ENCODE measurements at places on chromosomes 7 and 10.
A peak's percentile ranks its signal among the peaks of the same experiment; 100 is the strongest.

GRCh38 chr10:6811153-6811552 lies 231.1 kb upstream of the PRKCQ start:
- no peak for DNase-seq

DNA sequence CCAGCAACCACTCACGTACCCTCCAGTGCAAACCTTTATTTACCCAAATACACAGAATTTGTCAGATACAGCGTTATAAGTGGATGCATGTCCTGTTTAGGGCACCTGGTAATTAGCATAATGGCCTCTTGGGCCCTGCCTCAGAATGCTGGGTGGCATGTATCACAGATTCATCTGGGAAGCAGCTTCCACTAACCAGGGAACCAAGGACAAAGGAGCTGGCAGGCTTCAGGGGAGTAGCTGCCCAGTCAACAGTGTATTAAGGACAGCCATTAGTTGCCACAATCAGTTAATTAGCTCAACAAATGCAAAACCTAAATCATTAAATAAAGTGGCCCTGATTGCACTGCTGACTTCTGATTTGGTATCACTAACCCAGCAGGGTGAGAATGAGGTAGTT lies 105.7 kb downstream of the RAPGEF5 start:
- no peak for DNase-seq

- DNase-seq = no peak
Measured at GRCh38 chr10:45437587-45438465, 63.8 kb downstream of the ALOX5 start.

DNA sequence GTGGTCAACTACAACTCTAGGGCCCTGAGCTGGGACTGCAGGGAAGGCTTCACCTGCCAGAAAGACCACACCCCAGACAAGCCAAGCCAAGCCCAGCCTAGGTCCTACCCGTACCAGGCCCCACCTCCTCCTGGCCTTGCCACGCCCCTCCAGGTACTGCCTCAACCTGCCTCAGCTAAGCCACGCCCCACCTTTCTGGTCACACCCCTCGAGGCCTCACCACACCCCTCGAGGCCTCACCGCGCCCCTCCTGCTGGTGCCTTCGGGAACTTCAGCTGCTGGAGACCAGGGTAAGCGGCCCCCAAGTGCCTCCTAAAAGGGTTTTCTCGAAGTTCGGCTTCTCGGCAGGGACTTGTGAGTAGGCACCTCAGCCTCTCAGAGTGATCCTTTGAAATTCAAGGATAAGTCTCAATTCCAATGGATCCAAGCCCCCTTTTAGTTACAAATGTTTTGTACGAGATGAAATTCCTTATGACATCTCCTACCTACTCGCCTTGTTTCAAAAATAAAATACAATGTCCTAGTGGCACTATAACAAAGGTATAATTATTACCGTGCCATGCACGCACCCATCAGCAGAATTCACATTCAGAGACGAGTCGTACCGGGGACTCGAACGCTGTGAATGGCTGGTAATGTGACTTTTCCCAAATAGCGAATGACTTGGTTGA lies 171.2 kb downstream of the ARHGAP21 start:
- peak; percentile 94 for DNase-seq

GRCh38 chr7:111074071-111074747 lies 16.7 kb upstream of the LRRN3 start:
- no peak for DNase-seq

GRCh38 chr7:94111009-94111408 lies 106.9 kb upstream of the BET1 start:
- DNase-seq = no peak

- no peak for DNase-seq
Measured at GRCh38 chr7:136062625-136063325, 85.6 kb upstream of the MTPN start.

GRCh38 chr7:105336009-105336408 lies 52.7 kb downstream of the SRPK2 start:
- DNase-seq = no peak

DNA sequence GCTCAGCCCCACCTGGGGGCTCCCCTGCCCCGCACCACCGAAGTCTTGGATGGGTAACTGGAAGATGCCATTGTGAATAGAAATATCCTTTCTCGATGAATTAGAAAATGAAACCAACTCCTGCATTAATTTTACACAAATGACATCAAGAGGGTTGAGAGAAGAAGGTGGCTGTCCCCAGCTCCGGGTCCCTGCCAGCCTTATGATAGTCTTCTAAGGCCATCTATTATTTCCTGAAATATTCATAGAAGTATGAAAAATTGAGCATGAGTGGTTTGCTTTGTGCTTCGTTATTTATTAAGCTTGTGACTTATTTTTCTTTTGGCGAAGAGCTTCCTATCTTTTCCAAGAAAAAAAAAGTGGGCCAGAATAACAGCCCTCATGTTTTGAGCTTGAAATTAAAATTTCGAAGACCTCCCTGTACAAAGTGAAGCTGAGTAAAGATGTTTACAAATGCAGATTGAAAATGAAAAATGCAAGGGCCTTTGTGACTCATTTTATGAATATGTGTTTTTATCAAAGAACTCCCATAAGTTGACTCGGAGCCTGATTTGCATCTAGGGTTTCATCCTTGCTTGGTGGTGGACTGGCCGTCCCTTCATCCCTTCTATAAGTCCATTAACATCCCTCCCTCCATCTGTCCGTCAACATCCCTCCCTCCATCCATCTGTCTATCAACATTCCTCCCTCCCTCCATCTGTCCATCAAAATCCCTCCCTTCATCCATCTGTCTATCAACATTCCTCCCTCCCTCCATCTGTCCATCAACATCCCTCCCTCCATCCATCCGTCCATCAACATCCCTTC lies 20.5 kb upstream of the CFAP46 start:
- no peak for DNase-seq

DNA sequence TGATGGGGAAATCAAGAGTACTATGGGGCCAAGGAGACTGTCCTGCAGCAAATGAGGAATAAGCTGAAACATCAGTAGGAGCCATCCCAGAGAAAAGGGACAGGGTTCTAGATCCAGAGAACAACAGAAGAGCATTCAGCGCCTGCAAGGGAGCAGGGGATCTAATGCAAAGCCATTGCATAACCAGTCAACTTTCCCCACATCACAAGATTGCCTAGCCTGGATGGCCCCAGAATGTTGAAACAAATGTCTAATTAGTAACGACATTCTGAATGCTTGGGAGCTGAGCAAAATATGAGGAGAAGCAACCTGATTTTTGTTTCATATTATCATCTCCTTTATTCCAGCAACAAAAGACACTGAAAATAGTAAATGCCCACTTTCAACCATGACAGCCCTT lies 2.7 kb upstream of the MPP7 start:
- no peak for DNase-seq

GRCh38 chr7:4245135-4245865 lies 436.8 kb upstream of the FOXK1 start:
- DNase-seq = no peak

- DNase-seq = no peak
Measured at GRCh38 chr7:127736511-127736910, 84.5 kb downstream of the SND1 start.

DNA sequence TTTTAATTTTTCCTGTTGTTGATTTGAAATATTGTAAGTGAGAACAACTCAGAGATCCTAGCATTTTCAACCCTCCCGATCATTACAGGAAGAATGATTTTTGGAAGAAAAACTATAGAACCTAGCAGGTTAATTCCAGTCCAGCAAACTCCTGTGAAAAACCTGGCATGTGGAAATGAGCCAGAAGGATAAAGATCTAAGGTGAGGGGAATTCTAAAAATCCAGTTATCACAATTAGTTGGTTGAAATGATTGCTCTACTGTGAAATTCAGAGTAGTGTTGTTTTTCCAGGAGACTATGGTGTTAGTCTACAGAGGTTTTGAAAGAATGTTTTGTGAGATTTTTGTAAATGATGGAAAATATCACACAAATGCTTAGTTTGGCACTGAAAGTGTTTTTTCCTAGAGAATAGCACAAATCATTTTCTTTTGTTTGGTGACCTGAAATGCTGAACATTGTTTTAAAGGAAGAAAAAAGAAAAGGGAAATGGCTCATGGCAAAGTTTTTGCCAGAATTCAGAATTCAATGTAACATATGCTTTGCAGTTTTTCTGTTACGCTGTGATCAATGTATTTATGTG lies 152.4 kb upstream of the SLC26A5 start:
- DNase-seq = no peak

DNA sequence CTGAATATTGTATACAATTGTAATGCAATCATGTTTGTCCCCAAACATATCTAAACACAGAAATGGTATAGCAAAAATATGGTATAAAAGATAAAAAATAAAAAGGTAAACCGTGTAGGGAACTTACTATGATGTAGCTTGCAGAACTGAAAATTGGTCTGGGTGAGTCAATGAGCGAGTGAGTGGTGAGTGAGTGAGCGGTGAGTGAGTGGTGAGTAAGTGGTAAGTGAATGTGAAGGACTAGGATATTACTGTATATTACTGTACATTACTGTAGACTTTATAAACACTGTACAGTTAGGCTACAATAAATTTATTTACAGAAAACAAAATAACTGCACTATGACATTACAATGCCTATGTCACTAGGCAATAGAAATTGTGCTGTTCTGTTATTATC lies 1163.2 kb upstream of the SORCS1 start:
- DNase-seq = no peak

GRCh38 chr7:93053209-93053948 lies 64.4 kb downstream of the SAMD9 start:
- no peak for DNase-seq

- no peak for DNase-seq
Measured at GRCh38 chr7:18762189-18762588, 266.6 kb downstream of the HDAC9 start.

DNA sequence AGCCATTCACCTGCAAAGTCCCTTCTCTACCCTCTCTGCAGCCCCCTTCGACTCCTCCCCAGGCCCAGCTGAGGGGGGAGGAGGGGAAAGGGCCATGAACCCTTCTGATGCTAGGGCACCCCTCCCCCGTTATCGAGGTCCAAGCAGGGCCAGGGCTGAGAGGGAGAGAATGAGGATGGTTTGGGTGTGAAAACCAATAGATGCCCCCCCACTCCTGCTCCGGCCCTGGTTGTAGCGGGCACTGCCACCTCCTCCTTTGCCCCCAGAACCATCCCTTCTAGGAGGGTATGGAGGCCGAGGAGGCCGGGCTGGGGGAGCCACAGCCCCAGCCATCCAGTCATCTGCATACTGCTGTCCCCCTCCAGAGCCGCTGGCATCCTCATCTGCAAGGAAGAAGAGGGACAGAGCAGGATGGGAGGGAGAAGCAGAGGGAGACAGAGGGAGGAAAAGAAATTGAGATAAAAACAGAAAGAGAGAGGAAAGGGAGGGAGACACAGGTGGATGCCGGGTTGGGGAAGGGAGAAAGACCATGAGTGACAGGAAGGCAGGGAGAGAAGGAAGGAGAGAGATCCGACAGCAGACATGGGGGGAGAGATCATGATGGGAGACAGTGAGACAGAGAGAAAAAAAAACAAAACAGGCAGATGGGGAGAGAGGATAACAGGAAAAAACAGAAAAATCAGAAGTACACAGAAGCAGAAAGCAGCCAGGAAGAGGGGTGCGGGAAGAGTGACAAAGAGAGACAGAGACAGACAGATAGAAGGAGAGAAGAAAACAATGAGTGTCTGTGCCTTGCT lies 1.9 kb upstream of the GAL3ST4 start:
- DNase-seq = no peak

DNA sequence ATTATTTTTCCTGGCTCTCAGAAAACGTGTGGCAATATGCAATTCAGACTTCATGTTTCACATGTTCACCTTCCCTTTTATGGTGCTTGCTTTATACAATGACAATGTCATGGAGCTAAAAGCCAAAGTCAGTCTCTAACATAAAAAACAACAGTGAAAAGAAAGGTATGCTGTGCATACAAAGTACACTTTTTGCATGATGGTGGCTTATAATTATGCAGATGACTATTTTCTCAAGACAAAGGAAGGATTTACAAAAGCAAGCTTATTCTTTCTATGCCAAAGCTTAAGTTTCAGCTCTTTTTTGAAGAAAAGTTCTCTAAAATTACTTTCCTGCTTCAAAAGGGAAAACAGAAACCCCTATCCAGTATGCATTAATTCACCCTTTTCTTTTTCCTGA lies 15.6 kb downstream of the ERCC6 start:
- no peak for DNase-seq

DNA sequence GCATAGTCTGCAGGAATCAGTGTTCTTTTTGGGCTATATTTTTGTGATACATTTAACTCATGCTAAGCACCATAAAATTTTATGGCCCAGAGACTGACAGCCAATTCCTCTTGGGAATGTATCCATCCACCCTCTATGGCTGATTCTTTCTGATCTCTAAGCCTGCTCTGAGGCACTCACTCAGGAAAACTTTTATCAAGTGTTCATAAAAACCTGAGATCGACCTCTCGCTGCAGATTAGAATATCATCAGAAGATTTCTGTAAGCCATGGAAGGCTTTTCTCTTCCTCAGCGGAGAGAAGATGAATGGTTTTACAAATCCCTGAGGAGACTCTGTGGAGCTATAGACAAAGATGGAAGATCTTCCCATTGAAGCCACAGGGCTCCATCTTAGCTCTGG lies 489.8 kb upstream of the GHITM start:
- DNase-seq = no peak

DNA sequence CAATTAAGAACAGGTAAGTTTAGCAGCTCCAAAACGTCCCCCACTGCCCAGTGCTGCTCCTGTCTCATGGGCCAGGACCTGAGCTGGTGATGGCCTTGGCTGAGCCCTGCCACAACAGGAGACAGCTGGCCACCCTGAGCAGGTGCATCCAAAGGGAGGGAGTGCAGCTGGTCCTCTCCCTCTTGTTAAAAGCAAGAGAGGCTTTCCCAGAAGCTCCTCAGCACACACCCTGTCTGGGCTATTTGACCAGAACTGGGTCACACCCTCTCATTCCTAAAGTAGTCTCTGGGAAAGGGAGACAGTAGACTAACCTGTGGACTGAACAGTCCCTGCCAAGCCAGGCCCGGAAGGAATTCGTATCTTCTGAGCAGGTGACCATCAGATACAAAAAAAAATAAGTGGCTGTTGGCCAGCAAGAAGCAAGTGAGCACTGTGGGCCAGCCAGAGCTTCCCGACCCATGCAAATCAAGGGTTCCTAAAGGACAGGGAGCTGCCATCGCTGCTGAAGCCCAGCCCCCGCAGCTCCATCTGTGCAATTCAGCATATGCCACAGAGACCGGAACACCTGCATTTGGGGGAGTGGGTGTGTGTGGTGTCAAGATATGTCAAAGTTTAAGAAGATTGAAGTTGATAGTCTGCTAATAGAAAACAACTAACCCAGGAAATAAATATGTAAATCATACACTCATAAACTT lies 2.1 kb upstream of the TMEM72 start:
- DNase-seq = no peak

Data from iPS-NIHi11 (cell line).